ENCODE measurements at places on chromosomes 5 and 9. TPM values are rescaled to one million over a fixed set of nuclear protein-coding genes. Genes with fewer than 3 reads are reported as not detected.
A peak's percentile ranks its signal among the peaks of the same experiment; 100 is the strongest.

The SPATA9 gene
- 0.46 TPM for total RNA-seq

The UBE2QL1 gene
- 1.3 TPM for total RNA-seq

The FGD3 gene
- 1.4 TPM for total RNA-seq

The FOXD4L3 gene
- not detected for total RNA-seq

- H3K4me1 ChIP-seq = peaks cover 4% of the 10 kb centered on the region
- peak; percentile 87 for DNase-seq
- H3K27me3 ChIP-seq = no peaks in the 10 kb centered on the region
Observed at GRCh38 chr5:77030097-77031071, at the start of gene AGGF1. Gene AGGF1 (plus strand): TSS chr5:77030404. CDS start chr5:77030767, 363 bp downstream.

DNA sequence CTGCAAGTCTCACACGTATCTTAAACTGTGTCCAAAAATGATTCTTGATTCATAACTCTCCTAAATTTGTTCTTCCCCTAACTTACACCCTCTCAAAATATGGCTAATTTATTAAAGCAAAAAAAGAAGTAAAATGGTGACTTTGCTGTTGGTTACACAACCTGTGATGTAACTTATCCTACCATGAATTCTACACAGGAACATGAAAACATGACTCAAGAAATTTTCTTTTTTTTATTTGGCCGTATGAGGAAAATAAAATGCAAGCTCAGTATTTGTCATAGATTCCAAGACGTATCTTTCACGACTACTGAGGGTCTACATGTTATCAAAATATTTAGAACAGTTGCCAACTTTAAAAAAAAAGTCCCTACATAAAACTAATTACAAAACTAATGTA lies 9.2 kb downstream of the LIFR start:
- no peak overlapping the region for H3K4me3 ChIP-seq
- H3K36me3 ChIP-seq = no peaks in the 10 kb centered on the region
- no peak overlapping the region for H3K27ac ChIP-seq
- peaks cover 17% of the 10 kb centered on the region for H3K4me1 ChIP-seq

DNA sequence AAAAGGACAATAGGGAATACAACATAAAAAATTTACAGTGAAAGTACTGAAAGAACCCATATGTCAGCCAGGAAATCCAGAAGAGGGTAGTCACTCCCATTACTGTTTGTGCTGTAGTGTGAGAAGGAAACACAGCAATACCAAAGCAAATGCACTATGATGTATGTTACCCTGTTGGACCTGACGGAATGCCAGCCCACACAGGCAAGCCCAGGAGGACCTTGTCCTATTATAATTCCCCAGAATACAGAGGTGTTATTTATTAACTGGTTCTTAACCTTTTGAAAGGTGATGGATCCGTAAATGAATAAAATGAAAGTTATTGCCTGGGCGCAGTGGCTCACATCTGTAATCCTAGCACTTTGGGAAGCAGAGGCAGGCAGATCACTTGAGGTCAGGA lies 79.0 kb downstream of the GDA start:
- no peaks in the 10 kb centered on the region for H3K27me3 ChIP-seq
- no peaks in the 10 kb centered on the region for H3K36me3 ChIP-seq
- H3K4me3 ChIP-seq = no peak overlapping the region
- no peaks in the 10 kb centered on the region for H3K4me1 ChIP-seq
- no peak for DNase-seq

GRCh38 chr5:111227801-111228200 lies 3.6 kb downstream of the CAMK4 start:
- H3K36me3 ChIP-seq = no peaks in the 10 kb centered on the region
- DNase-seq = no peak
- no peaks in the 10 kb centered on the region for H3K27me3 ChIP-seq
- H3K4me3 ChIP-seq = no peak overlapping the region
- H3K27ac ChIP-seq = no peak overlapping the region

DNA sequence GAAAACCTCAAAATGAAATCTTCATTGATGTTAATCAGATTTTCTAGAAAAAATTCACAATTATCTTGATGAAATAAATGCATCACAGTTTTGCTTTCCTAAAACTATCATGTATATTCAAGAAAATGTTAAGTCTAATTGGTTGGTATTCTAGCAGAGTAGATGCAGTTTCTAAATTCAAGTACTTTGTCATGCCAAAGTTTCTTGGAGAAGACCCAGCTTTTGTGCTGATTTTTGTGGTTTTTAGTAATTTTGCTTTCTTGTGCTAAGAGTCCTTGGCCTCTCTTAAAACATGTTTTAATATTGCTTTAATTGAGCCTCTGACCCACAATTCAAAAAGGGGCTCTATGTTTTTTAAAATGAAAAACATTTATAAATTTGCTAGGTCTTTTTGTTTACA lies 924.8 kb upstream of the PTPRD start:
- no peaks in the 10 kb centered on the region for H3K27me3 ChIP-seq
- no peak overlapping the region for H3K4me3 ChIP-seq
- no peaks in the 10 kb centered on the region for H3K4me1 ChIP-seq

DNA sequence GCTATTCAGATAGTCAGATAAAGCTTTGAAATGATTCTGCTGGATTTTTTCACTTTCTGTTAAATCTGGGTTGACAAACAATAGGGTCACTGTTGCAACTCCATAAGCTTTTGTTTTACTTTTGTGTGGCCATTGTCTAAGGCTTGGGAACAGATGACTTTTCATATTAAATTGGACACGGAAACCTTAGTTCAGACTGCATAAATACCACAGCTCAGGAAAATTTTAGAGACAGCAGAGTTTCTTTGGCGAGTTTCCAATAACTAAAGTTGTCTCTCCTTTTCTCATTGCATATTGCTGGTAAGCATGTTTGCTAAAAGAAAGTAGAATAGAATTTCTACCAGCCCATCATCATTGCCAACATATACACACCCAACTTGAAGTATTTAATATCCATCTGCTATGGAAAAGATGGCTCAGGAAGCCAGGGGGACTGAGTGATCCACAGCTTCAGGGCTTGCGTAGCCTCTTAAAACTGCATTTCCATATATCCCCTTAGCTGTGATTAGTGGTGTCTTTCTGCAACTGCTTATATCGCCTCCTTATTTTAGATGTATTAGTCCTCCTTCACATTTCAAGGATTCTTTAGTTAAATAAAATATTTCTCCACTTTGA lies 168.2 kb downstream of the ARHGAP26 start:
- no peak overlapping the region for H3K4me3 ChIP-seq
- no peaks in the 10 kb centered on the region for H3K27me3 ChIP-seq
- H3K36me3 ChIP-seq = no peaks in the 10 kb centered on the region

GRCh38 chr9:37621273-37622121 lies 29.1 kb upstream of the TOMM5 start:
- H3K36me3 ChIP-seq = no peaks in the 10 kb centered on the region
- no peak overlapping the region for H3K4me3 ChIP-seq
- DNase-seq = no peak
- no peaks in the 10 kb centered on the region for H3K27me3 ChIP-seq
- H3K27ac ChIP-seq = no peak overlapping the region

GRCh38 chr5:139816566-139816965 lies 21.0 kb downstream of the PSD2 start:
- no peak for DNase-seq
- H3K4me3 ChIP-seq = no peak overlapping the region
- H3K4me1 ChIP-seq = no peaks in the 10 kb centered on the region
- no peaks in the 10 kb centered on the region for H3K36me3 ChIP-seq
- no peak overlapping the region for H3K27ac ChIP-seq

DNA sequence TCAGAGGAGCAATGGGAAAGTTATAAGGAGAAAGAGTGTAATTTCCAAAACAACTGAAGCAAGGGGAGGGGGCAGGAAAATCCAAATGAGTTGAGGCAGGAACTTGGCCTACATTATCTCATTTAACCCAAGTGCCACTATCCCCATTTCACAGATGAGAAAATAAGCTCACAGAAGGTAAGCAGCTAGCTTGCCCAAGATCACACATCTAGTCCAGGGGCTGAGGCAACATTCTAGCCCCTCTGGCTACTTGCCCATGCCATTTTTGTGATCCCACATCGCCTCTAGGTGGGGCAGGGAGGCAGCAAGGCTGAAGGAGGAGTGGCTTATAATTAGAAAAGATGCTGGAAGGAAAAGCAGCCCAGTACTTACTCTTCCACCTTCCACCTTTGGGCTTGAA lies 2.6 kb upstream of the PSIP1 start:
- H3K36me3 ChIP-seq = no peaks in the 10 kb centered on the region
- no peak for DNase-seq
- no peaks in the 10 kb centered on the region for H3K27me3 ChIP-seq
- no peak overlapping the region for H3K4me3 ChIP-seq

Data from ovary (tissue), 10 donors.